Natural killer cell (primary cell): ENCODE measurements at places on chromosomes 5 and 9. TPM values are rescaled to one million over a fixed set of nuclear protein-coding genes. Genes with fewer than 3 reads are reported as not detected.

- DNase-seq: no peak
Measured at GRCh38 chr9:20030671-20031070, 241.8 kb upstream of the SLC24A2 start.

GRCh38 chr5:35815089-35815936 lies 41.4 kb upstream of the IL7R start:
- no peak for DNase-seq

DNA sequence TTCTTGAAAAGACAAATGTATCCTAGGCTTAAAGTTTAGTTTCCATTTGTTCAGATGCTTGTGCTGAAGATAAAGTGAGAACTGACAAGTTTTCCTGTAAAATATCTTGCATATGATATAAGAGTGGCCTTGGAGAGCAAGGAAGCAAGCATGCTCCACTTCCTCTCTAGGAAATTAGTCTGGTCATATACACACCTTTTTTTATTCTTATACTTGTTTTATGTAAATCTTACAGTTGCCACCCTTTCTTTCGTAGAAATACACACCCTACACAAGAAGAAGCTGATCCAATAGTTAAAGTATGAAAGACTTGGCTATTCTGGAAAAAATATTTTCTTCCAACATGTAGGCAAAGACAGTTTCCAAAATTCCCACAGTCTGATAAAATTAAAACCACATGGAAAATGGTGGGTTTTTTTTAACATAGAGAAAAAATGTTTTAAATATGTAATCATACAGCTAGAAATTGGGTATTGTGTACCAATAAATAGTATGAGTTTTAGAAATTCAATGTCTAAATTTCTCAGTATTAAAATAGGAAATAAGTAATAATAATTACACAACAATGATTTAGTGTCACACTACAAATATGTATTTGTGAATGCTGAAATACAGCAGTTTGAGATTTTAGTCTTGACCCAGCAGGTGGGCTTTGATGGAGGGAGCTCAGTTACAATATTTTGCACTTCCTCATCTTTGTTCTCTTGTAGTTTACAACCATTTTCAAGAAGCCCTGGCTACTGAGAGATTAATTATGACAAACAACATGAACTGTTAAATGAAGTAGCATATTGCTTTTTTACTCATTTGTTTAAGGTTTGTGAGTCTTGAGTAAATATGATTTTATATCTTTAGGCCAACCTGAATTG lies 185.7 kb upstream of the GNA14 start:
- no peak for DNase-seq

FOXD4L6 gene
- not detected for total RNA-seq

NR6A1 gene
- total RNA-seq: 0.07 TPM

DNA sequence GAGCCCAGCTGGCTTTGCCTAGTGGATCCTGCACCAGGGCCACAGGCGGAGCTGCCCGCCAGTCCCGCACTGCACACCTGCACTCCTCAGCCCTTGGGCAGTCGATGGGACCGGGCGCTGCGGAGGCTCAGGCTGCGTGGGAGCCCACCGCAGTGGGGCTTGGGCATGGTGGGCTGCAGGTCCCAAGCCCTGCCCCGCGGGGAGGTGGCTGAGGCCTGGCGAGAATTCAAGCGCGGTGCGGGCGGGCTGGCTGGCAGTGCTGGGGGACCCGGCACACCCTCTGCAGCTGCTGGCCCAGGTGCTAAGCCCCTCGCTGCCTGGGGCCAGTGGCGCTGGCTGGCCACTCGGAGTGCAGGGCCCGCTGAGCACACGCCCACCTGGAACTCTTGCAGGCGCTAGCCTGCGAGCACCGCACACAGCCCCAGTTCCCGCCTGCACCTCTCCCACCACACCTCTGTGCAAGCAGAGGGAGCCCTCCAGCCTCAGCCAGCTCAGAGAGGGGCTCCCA lies 125.7 kb upstream of the OTULINL start:
- no peak for DNase-seq

BTNL3 gene
- total RNA-seq: not detected

DEPDC1B gene
- 1.2 TPM for total RNA-seq

CLIC3 gene
- 286 TPM for total RNA-seq
